ENCODE measurements at places on chromosomes 1 and 21.

GRCh38 chr1:31483012-31483946 is 70.3 kb downstream of the SERINC2 start:
- H3K36me3 ChIP-seq = peaks cover 6% of the 10 kb centered on the region
- ATAC-seq = no peak
- H3K27me3 ChIP-seq = peaks cover 3% of the 10 kb centered on the region
- H3K4me1 ChIP-seq = peaks cover 8% of the 10 kb centered on the region
- H3K27ac ChIP-seq = no peak overlapping the region

DNA sequence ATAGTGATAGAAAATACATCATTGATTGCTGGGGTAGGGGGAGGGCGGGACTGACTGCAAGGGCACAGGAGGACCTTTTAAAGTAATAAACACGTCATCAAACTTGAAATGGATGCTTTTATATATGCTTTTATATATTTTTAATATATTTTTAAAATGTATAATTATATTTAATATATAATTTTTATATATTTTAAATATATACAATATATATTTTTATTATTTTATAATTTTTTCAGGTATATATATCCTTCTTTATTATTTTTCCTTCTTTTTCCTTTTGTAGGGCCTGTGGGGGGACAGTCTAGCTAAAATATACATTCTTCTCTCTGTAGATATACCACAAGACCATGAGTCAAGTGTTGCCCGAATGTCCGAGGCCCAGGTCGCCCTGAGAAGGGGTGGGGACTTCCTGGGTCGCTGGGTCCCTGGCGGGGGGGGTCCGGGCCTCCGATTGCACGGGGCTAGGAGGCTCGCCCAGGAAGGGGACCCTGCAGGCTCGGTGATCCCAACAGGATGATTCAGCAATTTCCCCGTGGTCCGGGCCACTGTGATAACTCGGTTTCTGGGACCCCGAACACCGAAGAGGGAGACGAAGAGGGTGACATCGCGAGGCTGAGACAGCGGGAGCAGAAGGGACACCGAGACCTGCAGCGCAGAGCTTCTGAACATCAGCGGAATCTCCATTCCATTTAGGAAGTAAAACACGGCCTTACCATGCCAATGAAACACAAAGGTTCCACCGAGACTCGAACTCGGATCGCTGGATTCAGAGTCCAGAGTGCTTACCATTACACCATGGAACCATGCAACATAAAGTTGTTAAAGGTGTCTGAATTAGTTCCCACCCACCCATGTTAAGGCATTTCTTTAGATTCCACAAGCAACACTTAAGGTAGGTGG is 112.5 kb upstream of the NBPF11 start:
- H3K4me3 ChIP-seq = peak overlapping the region; percentile 92
- no peak overlapping the region for H3K27ac ChIP-seq
- no peaks in the 10 kb centered on the region for H3K27me3 ChIP-seq
- peak; percentile 10 for ATAC-seq

DNA sequence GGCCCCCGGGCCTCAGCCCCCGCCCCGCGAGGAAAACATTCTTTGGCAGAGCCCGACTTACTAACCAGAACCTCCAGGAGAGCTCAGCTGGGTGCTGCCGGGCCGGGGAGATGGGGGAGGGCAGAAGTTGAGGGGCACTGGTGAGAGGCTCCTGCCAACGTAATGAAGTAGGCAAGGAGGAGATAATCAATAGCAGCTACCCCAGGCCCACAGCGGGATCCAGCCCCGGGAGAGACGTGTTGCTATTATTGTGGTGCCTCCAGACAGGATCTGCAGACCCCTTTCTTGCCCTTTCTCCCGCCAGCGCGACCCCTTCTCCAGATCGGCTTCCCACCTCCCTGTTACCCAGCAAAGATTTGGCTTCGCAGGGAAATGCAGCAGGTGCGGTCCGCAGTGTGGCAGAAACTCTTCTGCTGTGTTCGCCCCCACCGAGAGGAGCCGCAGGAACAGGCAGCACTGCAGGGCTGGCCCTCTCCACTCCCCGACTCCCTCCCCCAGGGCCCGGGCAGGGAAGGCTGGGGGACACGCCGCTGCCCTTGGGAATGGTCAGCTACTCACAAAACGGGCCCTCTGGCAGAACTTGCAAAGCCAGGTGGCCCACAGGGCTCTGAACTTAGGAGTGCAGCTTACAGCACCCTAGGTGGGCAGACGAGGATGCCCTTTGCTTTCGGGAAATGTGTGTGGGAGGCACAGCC is 1.5 kb upstream of the KCNA2 start:
- peaks cover 28% of the 10 kb centered on the region for H3K27me3 ChIP-seq
- peaks cover 4% of the 10 kb centered on the region for H3K4me1 ChIP-seq
- peak; percentile 10 for ATAC-seq
- H3K36me3 ChIP-seq = no peaks in the 10 kb centered on the region
- H3K27ac ChIP-seq = no peak overlapping the region
- peak overlapping the region; percentile 75 for H3K4me3 ChIP-seq

GRCh38 chr1:20194224-20194623 is 7.9 kb upstream of the PLA2G2C start:
- no peak for ATAC-seq
- H3K4me3 ChIP-seq = no peak overlapping the region
- H3K27me3 ChIP-seq = peaks cover 6% of the 10 kb centered on the region
- no peaks in the 10 kb centered on the region for H3K36me3 ChIP-seq
- H3K27ac ChIP-seq = no peak overlapping the region

DNA sequence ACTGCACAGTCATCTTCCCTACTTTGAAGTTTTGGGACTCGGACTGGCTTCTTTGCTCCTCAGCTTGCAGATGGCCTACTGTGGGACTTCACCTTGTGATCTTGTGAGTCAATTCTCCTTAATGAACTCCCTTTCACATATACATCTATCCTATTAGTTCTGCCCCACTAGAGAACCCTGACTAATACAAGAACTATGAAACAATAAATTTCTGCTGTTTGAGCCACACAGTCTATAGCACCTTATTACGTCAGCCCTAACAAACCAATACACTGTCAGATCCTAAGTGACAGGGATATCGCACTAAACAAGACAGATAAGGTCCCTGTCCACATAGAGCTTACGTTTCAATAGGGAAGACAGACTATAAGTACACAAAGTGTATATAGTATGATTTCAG is 120.1 kb downstream of the PLPP3 start:
- H3K4me1 ChIP-seq = no peaks in the 10 kb centered on the region
- no peaks in the 10 kb centered on the region for H3K36me3 ChIP-seq
- H3K4me3 ChIP-seq = no peak overlapping the region
- ATAC-seq = no peak

DNA sequence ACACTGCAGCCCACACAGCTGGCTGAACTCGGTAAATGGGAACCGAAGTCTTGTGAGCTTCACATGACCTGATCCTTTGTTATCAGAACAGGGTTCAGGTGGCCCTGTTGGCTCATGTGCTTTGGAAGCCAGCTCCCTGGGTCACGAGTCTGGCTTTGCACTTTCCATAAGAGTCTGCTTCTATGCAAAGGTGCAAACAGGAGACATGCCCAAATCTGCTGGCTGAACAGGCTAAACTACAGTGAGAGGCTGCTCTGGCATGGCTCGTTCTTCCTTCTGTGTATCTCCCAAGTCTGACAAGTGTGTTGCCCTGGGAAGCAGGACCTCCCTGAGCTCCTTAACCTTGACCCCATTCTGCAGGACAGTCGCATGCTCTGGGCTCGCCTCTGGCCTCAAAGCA is 549.6 kb downstream of the KIF26B start:
- no peak for ATAC-seq
- no peak overlapping the region for H3K4me3 ChIP-seq
- H3K4me1 ChIP-seq = no peaks in the 10 kb centered on the region
- no peak overlapping the region for H3K27ac ChIP-seq

GRCh38 chr1:235006816-235007215 is 121.8 kb downstream of the TOMM20 start:
- H3K36me3 ChIP-seq = peaks cover 13% of the 10 kb centered on the region
- H3K4me3 ChIP-seq = no peak overlapping the region
- no peak overlapping the region for H3K27ac ChIP-seq
- ATAC-seq = no peak
- H3K27me3 ChIP-seq = no peaks in the 10 kb centered on the region

DNA sequence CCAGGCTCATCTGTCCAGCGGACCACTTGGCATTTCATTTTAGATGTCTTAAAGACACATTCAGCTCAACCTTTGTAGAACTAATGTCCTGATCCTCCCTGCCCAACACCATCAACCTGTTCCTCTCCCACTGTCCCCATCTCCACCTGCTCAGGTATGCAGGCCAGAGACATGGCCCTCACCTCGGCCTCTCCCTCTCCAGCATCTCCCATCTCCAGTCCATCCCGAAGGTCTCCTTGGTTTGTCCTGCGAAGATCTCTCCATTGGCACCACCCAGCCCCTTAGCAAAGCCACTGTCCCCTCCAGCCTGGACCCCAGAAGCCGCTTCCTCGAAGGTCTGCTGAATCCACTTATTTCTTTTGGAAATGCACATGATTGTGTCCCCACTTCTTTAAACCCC is 20.9 kb upstream of the KCNC4 start:
- H3K36me3 ChIP-seq = no peaks in the 10 kb centered on the region
- H3K4me1 ChIP-seq = no peaks in the 10 kb centered on the region
- H3K27ac ChIP-seq = no peak overlapping the region
- H3K27me3 ChIP-seq = peaks cover 22% of the 10 kb centered on the region
